ENCODE measurements at places on chromosomes 13 and 19.

DNA sequence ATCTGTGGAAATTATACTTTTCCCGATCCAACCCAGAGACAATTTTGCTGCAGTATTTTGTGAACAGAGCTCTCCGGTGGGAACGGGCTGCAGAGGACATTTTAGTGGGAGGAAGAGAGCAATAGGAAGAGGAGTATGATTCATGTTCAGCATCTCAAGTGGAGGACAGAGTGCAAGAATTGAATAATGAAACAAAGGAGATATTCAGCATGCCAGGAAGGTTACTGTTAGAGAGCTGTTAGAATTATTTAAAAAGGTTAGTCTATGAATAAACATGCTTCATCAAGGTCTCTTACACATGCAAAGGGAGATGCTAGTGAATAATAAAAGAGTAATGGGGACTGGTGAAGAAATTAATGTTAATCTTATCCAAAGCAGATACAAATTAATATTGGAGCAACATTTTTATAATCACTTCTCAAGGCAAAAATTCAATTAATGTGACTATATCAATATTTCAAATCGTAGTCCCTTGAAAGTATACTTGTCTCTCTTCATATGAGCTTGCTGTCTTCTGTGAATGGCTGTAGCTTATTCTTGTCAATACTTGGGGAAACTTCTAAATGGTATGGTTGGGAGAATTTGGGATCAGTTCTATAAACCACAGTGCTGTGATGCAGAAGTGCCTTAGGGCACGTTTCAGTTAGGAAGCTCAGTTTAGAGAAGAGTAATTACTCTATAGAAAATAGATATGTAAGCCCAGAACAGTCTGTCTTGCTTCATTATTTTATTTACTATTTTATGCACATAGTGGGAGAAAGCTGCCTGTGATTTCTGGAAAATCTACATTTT lies 1165.8 kb downstream of the OLFM4 start:
- no peak for DNase-seq

- no peak for DNase-seq
Observed at GRCh38 chr13:28179974-28180373, 41.6 kb downstream of the PAN3 start.

- no peak for DNase-seq
Observed at GRCh38 chr13:59368693-59369092, 795.0 kb downstream of the DIAPH3 start.

- DNase-seq = no peak
Observed at GRCh38 chr13:36795463-36795862, 23.6 kb upstream of the RFXAP start.

- no peak for DNase-seq
Observed at GRCh38 chr19:18778076-18778389, 13.1 kb downstream of the COMP start.

GRCh38 chr13:55091172-55091571 lies 2049.5 kb upstream of the PRR20A start:
- no peak for DNase-seq

DNA sequence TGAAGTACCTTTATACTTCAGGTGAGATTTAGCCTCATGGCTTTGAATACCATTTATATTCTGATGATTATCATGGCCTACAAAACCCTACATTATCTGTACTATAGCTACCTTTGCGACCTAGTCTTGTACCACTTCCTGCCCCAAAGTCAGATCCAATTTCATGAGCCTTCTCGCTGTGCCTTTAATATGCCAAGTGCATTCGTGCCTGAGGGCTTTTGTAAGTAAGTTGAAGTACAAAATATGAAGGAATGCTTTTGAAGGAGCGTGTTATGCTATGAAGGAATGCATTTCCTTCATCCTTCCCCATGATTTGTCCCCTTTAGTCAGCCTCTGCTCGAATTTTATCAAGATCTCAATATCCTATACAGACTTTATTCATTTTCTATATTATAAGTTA lies 9.2 kb upstream of the RASL11A start:
- no peak for DNase-seq

All from NCI-H460 (cell line).